ENCODE measurements at places on chromosomes 7 and 10.

- no peak for DNase-seq
Measured at GRCh38 chr7:184294-185264, 7.8 kb upstream of the FAM20C start.

GRCh38 chr7:37031571-37032257, 307.4 kb upstream of the AOAH start:
- no peak for DNase-seq

DNA sequence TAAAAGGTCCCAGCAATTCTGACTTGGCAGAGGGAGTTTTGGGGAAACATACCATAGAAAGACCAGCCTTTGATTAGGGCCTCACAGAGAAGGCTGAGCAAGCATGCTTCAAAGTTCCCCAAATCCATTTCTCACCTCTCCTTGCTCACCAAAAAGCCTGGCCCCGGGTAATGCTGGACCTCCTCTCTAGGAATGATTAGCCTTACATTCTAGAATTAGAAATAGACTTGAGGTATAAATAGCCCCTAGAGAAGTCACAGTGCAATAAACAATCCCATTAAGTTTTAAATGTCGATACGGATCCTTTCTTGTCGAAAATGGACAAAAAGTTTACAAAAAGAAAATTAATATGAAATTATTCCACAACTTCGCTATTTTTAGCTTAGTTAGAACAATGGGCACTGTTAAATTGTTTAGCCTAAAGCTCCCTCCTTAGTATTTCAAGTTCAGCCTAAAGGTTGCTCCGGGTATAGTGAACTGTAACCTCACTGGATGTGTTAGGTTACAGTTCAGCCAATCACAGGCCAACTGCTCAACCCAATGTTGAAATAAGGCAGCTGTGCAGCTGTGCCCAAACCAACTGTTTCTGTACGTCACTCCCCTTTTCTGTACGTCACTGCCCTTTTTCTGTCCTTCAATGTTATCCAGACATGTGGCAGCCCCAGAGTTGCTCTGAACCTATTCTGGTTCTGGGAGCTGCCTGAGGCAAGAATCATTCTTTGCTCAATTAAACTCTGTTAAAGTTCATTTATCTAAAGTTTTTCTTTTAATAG, 7.9 kb upstream of the GSDME start:
- no peak for DNase-seq

DNA sequence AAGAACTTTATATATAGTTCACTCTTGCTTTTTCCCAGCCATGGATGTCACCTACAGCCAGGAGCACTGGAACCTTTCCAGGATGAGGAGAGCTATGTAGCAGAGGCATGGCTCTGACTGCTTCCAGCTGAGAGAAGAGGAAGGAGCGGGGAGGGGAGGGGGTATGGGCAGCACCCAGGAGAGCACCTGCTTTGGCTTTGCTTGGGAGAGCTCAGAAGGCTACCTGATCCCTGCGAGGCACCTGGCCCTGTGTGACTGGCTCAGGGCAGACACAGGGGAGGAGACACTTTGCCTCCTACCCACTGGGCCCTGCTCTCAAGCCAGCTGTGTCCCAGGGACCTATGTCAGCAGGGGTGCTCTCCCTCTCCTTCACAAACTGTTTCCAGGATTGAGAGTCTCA, 67.1 kb downstream of the HK1 start:
- no peak for DNase-seq

Measured in nucleus accumbens (tissue), 56 donors.